HTR-8/SVneo (cell line): ENCODE measurements at places on chromosomes 13 and 19.

- DNase-seq, result peak; percentile 69
Observed at GRCh38 chr19:3665681-3666544, 34.4 kb downstream of the PIP5K1C start.

- no peak for DNase-seq
Observed at GRCh38 chr19:18433015-18433691, 4.8 kb downstream of the ISYNA1 start.

DNA sequence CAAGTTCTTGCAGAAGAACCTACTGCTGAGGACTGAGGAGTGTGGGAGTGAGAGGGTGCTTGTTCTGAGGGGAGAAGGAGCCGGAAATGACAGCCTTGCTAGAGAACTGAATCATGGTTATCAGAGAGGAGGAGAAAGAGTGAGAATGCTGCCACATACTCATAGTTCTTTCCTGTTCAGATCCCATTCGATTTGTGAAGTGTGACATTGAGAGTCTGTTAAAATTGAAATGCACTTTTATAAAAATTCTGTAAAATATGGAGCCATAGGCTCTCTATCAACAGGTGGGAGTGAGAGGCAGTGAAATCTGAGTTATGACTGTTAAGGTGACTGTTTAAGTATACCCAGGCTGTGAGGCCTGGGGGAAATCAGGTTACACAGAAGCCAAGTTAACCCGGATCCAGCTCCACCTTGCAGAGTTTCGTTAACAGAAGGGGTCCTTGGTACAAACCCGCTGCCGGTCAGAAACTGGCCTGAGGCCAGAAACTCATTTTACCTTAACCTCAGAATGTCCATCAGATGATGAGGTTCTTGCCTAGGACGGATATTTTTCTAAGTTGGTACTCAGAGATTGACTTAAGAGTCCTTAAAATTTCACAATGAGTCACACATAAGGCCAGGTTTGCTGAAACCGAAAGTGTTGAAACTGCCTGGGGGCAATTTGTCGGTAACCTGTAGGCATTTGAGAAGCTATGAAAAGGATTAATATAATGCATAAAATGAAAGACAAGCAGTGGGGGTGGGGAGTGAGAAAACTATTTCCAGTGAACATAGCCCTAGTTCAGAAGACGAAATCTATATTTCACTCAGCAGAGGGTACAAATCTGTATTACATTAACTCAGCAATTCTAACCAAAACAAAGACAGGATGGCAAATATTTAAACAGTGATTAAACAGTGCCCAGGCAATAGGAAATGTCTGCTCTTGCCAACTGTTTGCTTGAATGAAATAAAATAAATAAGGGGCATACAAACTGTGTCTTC lies 350.5 kb downstream of the KCNRG start:
- DNase-seq, result no peak

GRCh38 chr19:31906111-31906871 lies 439.1 kb upstream of the ZNF507 start:
- no peak for DNase-seq

GRCh38 chr19:49869009-49869483 lies 1.7 kb upstream of the PNKP start:
- peak; percentile 57 for DNase-seq

- DNase-seq, result no peak
Observed at GRCh38 chr19:54183431-54183830, 5.9 kb downstream of the MBOAT7 start.

- DNase-seq, result no peak
Observed at GRCh38 chr13:41700790-41701310, 243.5 kb downstream of the RGCC start.

- DNase-seq, result no peak
Observed at GRCh38 chr13:76925115-76925514, 23.2 kb upstream of the ACOD1 start.

GRCh38 chr13:109667807-109668291 lies 118.5 kb downstream of the IRS2 start:
- no peak for DNase-seq

- no peak for DNase-seq
Observed at GRCh38 chr19:54096617-54097106, 3.9 kb downstream of the OSCAR start.

GRCh38 chr13:64028551-64028950 lies 2612.9 kb upstream of the PCDH20 start:
- no peak for DNase-seq

GRCh38 chr19:56692206-56692895 lies 20.8 kb upstream of the ZNF835 start:
- DNase-seq, result no peak
